ENCODE measurements at places on chromosomes 4 and X.

GRCh38 chr4:116088771-116089170, 975.4 kb upstream of the NDST4 start:
- H3K4me1 ChIP-seq, result no peaks in the 10 kb centered on the region
- H3K27me3 ChIP-seq, result no peaks in the 10 kb centered on the region
- H3K4me3 ChIP-seq, result no peak overlapping the region
- H3K36me3 ChIP-seq, result no peaks in the 10 kb centered on the region
- H3K27ac ChIP-seq, result no peak overlapping the region

DNA sequence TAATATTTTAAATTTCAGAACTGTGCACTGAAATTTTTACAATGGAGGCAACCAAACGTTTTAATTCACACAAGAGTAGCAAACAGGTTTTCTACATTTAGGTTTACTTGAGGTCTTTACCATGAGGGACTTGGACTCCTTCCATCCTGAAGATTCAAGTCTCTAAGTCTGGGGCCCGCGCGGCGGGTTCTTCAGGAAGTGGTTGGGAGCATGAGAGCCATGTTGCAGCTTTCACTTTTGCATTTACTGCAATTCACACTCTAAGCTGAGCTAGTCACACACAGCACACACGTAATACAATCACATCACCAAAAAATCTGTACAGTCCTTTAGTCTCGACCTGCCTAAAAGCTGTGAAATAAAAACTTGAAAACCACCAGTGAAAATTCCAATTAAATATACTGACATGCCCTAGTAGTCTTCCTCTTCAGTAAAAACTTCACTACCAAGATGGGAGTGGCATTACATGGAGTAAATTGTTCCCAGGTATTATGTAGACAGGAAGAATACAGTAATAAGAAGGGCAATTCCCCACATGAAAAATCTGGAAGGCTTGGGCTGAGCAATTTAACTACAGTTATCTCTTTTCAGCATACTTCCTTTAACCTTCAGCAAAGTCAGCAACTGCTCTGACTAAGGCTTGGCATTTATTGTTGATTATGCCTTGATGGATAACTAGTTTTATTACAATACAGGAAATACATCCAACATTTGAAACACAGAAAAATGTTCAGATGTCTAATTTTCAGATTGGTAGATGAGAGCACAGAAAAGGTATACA, 571.1 kb upstream of the DIPK2B start:
- no peaks in the 10 kb centered on the region for H3K27me3 ChIP-seq
- DNase-seq, result peak; percentile 90
- peaks cover 28% of the 10 kb centered on the region for H3K36me3 ChIP-seq
- peak overlapping the region; percentile 97 for H3K27ac ChIP-seq

GRCh38 chr4:100022792-100023222, 72.7 kb upstream of the H2AZ1 start:
- no peak overlapping the region for H3K4me3 ChIP-seq
- peak; percentile 67 for DNase-seq
- no peaks in the 10 kb centered on the region for H3K36me3 ChIP-seq
- no peaks in the 10 kb centered on the region for H3K27me3 ChIP-seq
- H3K27ac ChIP-seq, result no peak overlapping the region
- no peaks in the 10 kb centered on the region for H3K4me1 ChIP-seq

DNA sequence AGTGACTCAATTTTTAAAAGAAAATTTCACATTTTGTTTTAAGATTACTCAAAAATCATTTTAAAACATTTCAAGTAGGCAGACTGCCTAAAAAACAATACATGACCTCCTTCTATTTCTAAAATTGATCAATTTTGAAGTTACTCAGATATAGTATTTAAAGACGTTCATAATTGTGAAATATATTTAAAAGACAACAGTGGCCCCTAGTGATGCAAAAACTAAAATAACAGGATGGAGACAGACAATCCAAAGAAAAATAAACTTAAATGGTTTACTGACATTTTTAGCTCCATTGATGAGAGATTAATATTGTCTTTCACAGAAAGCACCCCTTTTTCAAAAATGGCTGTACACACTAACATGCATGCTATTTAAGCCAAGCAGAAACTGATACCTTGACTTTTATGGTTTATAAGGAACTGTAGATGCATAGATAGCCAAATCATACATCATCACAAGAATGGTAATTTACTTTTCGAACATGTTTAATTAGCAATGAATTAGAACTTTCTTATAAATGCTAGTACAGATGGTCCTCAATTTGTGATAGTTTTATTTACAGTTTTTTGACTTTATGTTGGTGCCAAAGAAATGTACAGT, 69.8 kb upstream of the FAT4 start:
- DNase-seq, result peak; percentile 36
- H3K27ac ChIP-seq, result no peak overlapping the region
- no peaks in the 10 kb centered on the region for H3K27me3 ChIP-seq
- no peaks in the 10 kb centered on the region for H3K36me3 ChIP-seq
- H3K4me1 ChIP-seq, result no peaks in the 10 kb centered on the region
- H3K4me3 ChIP-seq, result no peak overlapping the region

DNA sequence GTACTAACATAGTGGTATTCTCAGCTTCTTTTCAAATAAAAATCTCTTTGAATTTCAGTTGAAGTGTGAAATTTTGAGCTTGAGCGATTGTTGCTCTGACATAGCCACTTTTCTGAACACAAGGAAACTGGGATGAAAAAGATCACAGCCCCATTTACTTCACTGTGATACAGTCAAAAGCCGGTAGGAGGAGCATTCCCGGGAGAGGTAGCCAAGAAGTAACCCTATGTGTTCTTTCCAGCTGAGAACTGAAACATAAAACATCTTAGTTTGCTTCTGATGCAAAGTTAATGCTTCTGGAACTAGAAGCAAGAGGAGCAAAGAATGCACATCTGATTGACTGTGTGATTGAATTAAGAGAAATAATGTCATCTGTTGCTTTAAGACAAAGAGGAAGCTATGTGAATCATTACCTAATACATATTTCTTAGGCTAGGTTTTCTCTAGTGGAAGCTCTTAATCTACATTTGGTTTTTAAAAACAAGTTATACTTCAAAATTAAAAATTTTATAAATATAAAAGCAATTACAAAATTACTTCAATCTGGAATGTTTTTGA, 88.3 kb upstream of the UNC5C start:
- H3K4me1 ChIP-seq, result no peaks in the 10 kb centered on the region
- H3K4me3 ChIP-seq, result no peak overlapping the region
- no peaks in the 10 kb centered on the region for H3K27me3 ChIP-seq

- DNase-seq, result no peak
- H3K4me3 ChIP-seq, result no peak overlapping the region
- H3K4me1 ChIP-seq, result peaks cover 2% of the 10 kb centered on the region
These were observed 42.0 kb upstream of the PROM1 start for GRCh38 chr4:16125571-16126445.

- no peaks in the 10 kb centered on the region for H3K36me3 ChIP-seq
- peak; percentile 72 for DNase-seq
- no peaks in the 10 kb centered on the region for H3K27me3 ChIP-seq
- no peak overlapping the region for H3K4me3 ChIP-seq
- H3K4me1 ChIP-seq, result no peaks in the 10 kb centered on the region
These were observed 53.4 kb downstream of the LDB2 start for GRCh38 chr4:16844816-16845586.

DNA sequence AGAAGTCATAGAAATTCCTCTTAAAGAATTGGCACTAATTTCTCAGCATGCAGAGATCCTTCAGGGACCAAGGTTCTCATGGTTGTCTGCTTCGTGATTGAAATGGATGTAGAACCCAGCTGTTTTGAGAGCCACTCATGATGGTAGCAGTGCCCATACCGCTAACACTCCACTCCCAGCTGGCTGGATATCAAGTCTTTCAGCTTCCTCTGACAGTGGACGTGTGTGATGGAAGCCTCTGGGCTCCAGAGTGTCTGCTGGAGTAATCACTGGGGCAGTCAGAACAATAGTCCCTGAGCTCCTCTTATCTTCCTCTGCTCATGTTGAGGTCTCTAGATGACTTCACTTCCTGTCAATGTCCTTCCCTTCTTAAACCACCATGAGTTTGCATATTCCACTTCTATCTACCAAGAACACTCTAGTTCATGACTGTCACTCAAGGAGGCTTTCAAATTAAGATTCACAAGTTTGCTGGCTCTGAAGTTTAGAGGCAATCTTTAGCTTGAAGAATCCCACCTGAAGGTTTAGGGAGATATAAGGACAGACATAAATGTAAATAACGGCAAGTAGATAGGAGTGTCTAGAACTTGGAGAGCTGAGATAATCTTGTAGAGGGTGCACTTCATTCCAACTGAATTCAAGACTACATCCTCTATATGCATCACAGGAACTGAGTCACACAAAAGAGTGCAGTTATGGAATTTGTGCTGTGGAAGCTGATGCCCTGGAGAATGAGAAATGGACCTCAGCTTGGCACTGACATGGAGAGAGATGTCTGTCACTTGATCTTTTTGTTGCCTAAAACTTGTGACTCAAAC, 64.5 kb upstream of the WDR1 start:
- H3K4me3 ChIP-seq, result peak overlapping the region; percentile 22
- H3K27ac ChIP-seq, result no peak overlapping the region
- no peak for DNase-seq
- H3K27me3 ChIP-seq, result no peaks in the 10 kb centered on the region

DNA sequence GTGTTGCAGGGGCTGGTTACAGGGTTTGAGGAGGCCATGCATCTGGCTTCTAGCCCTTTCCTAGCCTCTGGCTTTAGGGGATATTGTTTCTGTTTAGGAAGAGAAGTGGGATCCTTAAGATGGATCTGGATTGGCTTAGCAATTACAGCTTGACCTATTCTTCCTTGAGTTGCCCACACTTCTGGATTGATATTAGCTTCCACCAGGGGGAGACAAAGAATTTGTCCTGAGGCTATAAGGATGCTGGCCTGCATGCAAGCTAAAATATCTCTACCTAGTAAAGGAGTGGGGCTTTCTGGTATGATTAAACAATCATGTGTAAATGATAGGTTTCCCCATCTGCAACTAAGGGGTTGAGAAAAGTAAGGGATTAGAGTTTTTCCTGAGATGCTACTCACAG, 117.2 kb downstream of the TEX13C start:
- no peak overlapping the region for H3K27ac ChIP-seq
- DNase-seq, result peak; percentile 8
- no peaks in the 10 kb centered on the region for H3K27me3 ChIP-seq
- no peak overlapping the region for H3K4me3 ChIP-seq

DNA sequence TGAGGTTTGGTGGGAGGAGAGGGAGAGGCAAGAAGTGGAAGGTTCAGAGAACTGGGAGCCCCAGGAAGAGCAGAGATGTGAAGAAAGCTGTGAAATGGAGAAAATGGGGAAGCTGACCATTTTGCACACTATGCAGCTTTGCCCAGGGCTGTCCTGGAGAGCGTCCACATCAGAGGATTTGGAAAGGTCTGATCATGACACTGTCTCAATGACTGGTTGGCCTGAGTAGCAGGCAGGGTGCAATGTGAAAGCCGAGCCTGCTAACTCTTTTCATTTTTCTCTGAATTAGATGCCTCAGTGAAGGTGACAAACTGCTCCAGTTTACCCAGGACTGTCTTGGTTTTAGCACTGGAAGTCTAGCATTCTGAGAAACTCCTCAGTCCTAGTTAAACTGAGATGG, 330.1 kb upstream of the RPS6KA3 start:
- H3K4me3 ChIP-seq, result no peak overlapping the region
- no peak overlapping the region for H3K27ac ChIP-seq
- no peaks in the 10 kb centered on the region for H3K36me3 ChIP-seq
- H3K27me3 ChIP-seq, result no peaks in the 10 kb centered on the region
- DNase-seq, result no peak

DNA sequence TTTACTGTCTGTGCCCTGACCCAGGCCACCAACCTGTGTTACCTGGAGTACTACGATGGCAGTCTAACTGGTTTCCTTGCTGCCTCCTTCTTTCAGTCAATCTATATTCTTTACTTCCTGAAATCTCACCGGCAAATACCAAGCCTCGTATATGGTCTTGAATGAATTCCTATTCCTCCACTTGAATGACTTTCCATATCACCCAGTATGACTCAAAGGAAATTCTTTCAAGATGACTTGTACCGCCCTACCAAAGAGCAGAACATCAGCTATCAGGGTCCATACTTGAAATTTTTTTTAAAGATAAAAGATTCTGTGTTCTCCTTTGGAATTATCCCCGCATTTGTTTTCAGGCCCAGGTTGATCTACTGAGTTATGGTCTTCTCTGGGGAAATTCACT, 378.0 kb downstream of the AFF2 start:
- peak overlapping the region; percentile 38 for H3K27ac ChIP-seq
- no peaks in the 10 kb centered on the region for H3K27me3 ChIP-seq
- H3K36me3 ChIP-seq, result no peaks in the 10 kb centered on the region
- H3K4me3 ChIP-seq, result no peak overlapping the region
- peak; percentile 34 for DNase-seq
- H3K4me1 ChIP-seq, result no peaks in the 10 kb centered on the region

GRCh38 chrX:148298737-148299136, 201.7 kb upstream of the AFF2 start:
- H3K27me3 ChIP-seq, result no peaks in the 10 kb centered on the region
- no peak overlapping the region for H3K27ac ChIP-seq
- DNase-seq, result no peak
- H3K4me1 ChIP-seq, result no peaks in the 10 kb centered on the region
- H3K4me3 ChIP-seq, result no peak overlapping the region
- no peaks in the 10 kb centered on the region for H3K36me3 ChIP-seq

DNA sequence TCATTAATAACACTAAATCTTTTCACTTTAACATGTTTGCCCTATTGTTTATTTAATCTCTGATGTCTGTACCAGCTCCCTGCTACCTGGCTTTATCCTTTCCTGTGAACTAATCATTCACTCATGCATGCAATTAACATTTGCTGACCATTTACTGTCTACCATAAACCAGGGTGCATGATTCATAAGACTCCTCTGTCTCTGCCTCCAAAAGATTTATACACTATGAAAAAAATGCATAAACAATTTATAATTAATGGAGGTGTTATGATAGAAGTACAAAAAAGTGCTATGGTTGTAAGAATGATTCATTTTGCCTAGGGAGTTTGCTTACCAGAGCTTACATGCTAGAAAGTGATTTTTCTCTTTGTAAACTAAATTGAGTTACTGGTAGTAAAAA, 24.5 kb upstream of the CPEB2 start:
- H3K36me3 ChIP-seq, result no peaks in the 10 kb centered on the region
- no peaks in the 10 kb centered on the region for H3K27me3 ChIP-seq
- H3K27ac ChIP-seq, result no peak overlapping the region

DNA sequence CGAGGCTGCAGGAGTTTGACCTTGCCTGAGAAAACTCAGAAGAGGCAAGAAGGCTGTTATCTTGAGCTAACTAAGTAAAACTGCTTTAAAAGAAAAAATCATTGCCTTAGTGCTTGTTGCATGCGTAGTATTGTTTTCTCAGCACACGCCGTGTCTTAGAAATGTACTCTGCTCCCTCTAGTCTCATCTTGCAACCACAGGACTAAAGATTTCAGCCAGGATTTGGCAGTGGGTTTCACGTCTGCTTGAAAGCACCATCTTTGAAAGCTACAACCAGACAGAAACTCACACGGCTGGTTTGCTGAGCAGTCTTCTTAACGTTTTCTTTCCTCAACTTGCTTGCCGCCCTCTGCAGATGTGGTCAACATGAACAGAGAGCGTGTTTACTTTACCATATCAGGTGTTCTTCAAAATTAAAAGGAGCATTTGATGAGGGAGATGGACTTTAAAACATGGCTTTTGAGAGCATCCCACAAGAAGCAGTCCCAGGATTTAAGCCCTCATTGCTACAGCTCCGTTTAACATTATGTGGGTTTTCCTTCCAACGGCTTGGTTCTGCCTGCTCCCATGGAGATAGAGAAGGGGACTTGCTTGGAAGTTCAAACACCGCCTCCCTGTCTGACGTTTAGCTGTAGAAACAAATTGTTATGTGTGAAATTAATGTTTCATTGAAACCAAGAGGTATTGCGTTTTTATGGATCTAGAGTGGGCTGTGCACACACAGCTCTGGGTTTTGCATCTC, 3.4 kb downstream of the SORCS2 start:
- H3K4me1 ChIP-seq, result peaks cover 30% of the 10 kb centered on the region
- no peaks in the 10 kb centered on the region for H3K36me3 ChIP-seq
- H3K27ac ChIP-seq, result no peak overlapping the region
- DNase-seq, result no peak

Measured in mesenchymal stem cell (in vitro differentiated cells and primary cell).